Thoracic aorta endothelial cell (primary cell): ENCODE measurements at places on chromosomes 1 and 21. TPM values are rescaled to one million over a fixed set of nuclear protein-coding genes. Genes with fewer than 3 reads are reported as not detected.

OR2T29 gene
- not detected in 2 replicates for total RNA-seq

BRDT gene
- not detected in 2 replicates for total RNA-seq

ERVH48-1 gene
- not detected in 2 replicates for total RNA-seq

DYRK3 gene
- 13.4 and 22.4 TPM in 2 replicates for total RNA-seq

GNG12 gene
- 322 and 327 TPM in 2 replicates for total RNA-seq

GNAI3 gene
- total RNA-seq = 26.0 and 27.1 TPM in 2 replicates
